ENCODE measurements at places on chromosomes 5 and 9. TPM values are rescaled to one million over a fixed set of nuclear protein-coding genes. Genes with fewer than 3 reads are reported as not detected.

WNT8A gene
- polyA plus RNA-seq, result not detected

DAP gene
- polyA plus RNA-seq, result 43.2 TPM

ARHGEF39 gene
- 0.52 TPM for polyA plus RNA-seq

SLC22A4 gene
- 0.86 TPM for polyA plus RNA-seq

SPINK4 gene
- not detected for polyA plus RNA-seq
